AG09319 (cell line): ENCODE measurements at places on chromosomes 6 and 20.

GRCh38 chr6:38354905-38355304 lies 284.8 kb downstream of the BTBD9 start:
- DNase-seq, result no peak

- DNase-seq, result no peak
Measured at GRCh38 chr6:160272707-160273106, 14.1 kb upstream of the SLC22A2 start.

GRCh38 chr20:3744806-3745685 lies 12.6 kb downstream of the HSPA12B start:
- no peak for DNase-seq

- no peak for DNase-seq
Measured at GRCh38 chr20:5680192-5680591, 70.0 kb upstream of the SHLD1 start.

DNA sequence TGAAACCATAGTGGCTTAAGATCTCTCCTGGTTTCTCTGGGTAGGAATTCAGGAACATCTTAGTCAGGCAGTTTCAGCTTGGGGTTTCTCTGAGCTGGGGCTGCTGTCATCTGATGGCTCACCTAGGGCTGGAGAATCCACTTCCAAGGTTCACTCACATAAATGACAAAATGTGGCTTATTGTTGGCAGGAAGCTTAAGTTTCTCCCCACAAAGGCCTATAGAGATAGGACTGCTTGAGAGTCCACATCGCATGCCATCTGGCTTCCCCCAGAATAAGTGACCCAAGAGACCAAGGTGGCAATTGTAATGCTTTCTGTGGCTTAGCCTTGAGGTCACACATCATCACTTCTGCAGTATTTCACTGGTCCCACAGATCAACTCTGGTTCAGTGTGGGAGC lies 131.4 kb downstream of the EDN1 start:
- DNase-seq, result no peak

- DNase-seq, result peak; percentile 19
Measured at GRCh38 chr20:19583532-19584175, 174.4 kb upstream of the RIN2 start.

- DNase-seq, result no peak
Measured at GRCh38 chr20:50447102-50447804, 62.9 kb upstream of the PTPN1 start.

GRCh38 chr20:50320901-50321796 lies 130.5 kb downstream of the CEBPB start:
- DNase-seq, result peak; percentile 70

DNA sequence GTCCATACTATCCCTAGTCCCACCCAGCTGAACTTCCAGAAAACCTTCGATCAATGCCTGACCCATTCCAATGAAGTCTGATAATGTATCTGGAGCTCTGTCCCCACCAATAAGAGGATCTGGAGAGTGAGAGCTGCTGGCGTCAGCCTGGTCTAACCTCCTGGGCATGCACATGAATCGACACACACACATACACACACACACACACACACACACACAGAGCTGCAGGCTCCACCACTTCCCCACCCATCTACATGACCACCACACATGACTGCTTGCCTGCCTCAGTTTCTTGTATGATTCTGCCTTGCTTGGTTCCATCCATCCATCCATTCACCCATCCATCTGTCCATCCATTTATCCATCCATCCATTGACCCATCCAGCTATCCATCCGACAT lies 60.8 kb downstream of the FAXC start:
- no peak for DNase-seq

GRCh38 chr20:62566771-62567170 lies 75.5 kb upstream of the SLCO4A1 start:
- DNase-seq, result no peak

GRCh38 chr6:131916847-131917246 lies 34.3 kb downstream of the CCN2 start:
- DNase-seq, result no peak

- no peak for DNase-seq
Measured at GRCh38 chr6:23243854-23244253, 674.5 kb downstream of the HDGFL1 start.
